ENCODE measurements at places on chromosomes 13 and 19.
A peak's percentile ranks its signal among the peaks of the same experiment; 100 is the strongest.

DNA sequence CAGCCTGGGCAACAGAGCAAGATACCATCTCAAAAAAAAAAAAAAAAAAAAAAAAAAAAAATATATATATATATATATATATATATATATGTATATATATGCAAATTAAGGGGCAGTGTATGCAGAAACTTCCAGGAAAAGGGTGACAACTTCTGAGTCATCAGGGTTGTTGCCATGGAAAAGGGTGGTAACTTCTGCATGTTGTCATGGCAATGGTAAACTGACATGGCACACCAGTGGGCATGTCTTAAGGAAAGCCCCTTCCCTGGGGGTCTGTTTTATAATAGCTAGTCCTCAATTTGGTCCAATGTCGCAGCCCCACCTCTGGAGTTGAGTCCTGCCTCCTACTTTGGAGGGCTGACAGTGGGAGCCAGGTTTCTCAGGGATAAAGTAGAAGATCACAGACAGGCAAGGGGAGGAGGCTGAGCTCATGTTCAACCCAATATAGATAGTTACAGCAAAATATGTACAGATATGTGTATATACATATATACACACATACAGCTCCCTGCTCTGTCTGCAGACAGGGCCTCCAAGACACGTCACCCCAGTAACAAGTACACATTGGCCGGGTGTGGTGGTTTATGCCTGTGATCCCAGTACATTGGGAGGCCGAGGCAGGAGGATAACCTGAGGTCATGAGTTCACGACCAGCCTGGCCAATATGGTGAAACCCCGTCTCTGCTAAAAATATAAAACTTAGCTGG, 7.2 kb upstream of the FCHO1 start:
- DNase-seq = no peak

- DNase-seq = no peak
Measured at GRCh38 chr13:79393564-79394249, 12.3 kb downstream of the RBM26 start.

DNA sequence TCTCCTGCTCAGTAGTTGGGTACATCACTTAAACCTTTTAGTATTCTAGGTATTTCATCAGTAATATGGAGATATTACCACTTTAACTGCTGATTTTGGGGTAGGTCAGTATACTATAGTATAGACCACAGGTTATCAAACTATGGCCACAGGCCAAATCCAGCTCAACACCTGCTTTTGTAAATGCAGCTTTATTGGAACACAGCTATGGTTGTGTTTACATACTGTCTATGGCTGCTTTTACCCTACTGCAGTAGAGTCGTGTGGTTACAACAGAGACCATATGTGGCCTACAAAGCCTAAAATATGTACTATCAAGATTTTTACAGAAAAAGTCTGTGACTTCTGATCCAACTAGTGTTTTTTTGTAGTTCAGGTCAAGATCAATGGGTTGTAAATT, 10.3 kb downstream of the COG6 start:
- no peak for DNase-seq

DNA sequence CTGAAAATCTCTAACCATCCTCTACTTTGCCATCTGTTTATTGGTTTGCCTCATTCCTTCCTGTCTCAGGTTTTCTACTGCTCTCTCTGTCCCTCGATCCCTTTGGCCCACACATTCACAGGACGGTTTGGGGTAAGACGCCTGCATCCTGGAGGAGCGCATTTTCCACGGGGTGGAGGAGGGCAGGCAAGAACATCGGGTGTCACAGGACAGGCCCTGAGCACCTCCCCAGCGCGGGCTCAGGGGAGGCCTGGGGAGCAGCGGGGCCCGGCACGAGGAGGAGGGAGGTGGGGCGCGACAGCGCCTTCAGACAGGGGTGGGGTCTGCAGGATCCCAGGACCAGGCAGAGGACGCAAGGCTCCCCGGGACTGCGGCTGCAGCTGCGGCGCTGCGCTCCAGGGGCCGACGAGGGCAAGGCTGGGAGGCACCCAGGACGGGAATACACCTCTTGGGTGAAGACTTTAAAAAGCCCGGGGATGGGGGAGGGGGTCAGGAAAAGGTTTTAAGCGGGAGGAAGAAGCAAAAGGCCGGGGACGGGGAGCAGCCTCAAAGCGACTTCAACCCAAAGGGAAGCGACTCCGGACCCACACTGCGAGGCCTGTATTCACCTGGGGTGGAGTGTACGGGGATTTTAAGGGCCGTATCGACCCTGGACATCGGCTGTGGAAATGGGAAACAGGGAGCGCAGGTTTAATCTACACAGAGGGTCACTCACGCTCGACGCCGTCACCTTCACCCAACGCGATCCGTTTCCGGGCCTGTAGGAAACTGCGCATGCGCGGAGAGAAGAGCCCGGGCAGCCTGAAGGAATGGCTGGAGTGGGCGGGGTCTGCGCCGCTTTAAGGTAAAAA, at the start of gene ZNF415:
Gene ZNF415, minus strand, starts transcription at position 770 of the 851 bp plus-strand sequence. CDS start 10,234 bp downstream, outside the sequence.
- DNase-seq = peak; percentile 79

DNA sequence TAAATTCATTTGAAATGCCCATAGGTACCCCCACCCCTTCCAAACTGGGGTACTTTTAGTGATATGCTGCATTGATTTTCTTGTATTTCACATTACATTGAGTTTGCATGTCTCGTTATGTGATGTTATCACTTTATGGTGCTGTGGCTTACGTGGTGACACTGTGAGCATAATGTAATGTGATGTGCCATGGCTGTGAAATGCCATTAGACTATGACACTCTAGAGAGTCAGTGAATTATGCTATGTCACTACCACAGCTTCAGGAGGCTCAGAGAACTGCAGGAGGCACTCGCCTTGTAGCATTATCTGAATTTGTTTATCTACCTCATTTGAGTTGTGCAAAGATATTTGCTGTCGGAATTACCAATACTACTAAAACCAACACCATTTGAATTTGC, 590.1 kb upstream of the SLC10A2 start:
- no peak for DNase-seq

- no peak for DNase-seq
Measured at GRCh38 chr19:30083125-30083681, 141.2 kb downstream of the URI1 start.

DNA sequence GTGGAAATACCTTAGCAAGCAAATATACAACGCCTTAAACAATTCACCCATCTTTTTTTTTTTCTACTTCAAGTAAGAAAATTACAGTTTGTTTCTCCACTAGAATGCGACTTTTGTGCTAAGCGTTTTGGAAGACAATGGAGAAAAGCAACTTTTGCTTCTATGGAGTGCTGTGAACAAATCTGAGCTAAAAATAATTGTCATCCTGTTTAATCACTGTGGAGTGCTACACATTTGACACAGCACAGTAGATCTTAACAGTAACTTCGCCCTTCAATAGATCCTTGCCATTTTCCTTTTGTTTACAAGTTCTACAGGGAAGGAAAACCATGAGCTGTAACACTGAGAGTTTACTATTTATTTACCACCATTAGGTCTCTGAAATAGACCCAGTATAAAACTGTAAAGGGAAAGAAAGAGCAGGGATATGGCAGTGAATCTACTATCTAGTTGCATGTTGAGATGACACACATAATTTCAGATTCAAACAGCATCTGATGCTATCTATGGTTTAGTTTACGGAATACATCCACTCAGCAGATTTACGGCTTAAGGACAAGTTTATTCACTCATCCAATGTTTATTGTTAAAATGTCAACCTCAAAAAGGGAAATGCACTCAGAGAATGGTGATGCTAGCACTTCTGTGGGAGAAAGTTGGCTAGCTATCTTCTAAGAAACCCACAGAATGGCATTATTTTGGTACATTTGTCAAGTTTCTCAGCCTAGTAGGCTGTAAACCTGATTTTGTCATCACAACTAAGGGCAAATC, 175.3 kb downstream of the VWA8 start:
- DNase-seq = no peak

GRCh38 chr13:23445794-23446193, 12.3 kb upstream of the SACS start:
- no peak for DNase-seq

DNA sequence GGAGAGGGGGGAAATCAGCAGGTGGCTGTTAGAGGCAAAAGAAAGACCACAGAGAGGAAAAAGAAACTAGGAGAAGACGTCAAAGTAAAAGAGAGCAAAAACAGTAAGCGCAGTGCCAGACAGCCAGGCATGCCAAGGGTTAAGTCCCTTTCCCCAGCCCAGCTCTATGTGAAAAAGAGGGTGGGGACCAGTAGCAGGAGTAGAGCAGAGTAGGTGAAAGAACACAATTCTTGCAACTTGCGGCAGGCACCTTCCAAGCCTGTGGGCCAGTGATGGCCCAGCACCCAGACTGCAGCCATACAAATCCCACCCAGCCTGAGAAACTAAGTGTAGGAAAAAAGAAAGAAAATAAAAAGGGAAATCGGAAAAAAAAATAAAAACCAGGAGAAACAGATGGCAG, 64.2 kb upstream of the ZNF85 start:
- DNase-seq = no peak

All from SJSA1 (cell line).